Endodermal cell (in vitro differentiated cells): ENCODE measurements at places on chromosomes 4 and X. TPM values are rescaled to one million over a fixed set of nuclear protein-coding genes. Genes with fewer than 3 reads are reported as not detected.
A peak's percentile ranks its signal among the peaks of the same experiment; 100 is the strongest.

- H3K4me3 ChIP-seq: peak overlapping the region; percentile 87
- peak overlapping the region; percentile 63 for H3K27ac ChIP-seq
- no peaks in the 10 kb centered on the region for H3K36me3 ChIP-seq
- no peaks in the 10 kb centered on the region for H3K27me3 ChIP-seq
- H3K4me1 ChIP-seq: no peaks in the 10 kb centered on the region
- peak; percentile 90 for DNase-seq
Observed at GRCh38 chrX:40094041-40094899, 3.5 kb downstream of the BCOR start.

DNA sequence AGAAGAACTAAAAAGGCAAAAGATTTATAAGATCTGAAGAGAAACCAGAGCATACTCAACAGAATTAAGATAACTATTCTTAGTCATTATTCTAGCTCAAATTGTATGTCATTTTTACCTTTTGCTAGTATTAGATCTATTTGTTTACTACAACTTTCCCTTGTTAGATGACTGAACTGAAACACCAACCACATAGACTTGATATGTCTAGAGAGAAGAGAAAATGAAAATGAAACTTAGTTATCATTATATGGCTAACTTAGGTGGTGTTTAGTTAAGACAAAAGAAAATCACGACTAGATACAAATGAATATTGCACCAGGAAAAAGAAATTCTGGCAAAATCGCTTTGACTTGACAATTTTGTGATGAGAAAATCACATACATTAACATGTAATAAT lies 690.8 kb downstream of the PCDH18 start:
- DNase-seq: no peak
- no peak overlapping the region for H3K27ac ChIP-seq
- no peaks in the 10 kb centered on the region for H3K27me3 ChIP-seq
- H3K4me3 ChIP-seq: no peak overlapping the region
- H3K4me1 ChIP-seq: no peaks in the 10 kb centered on the region
- no peaks in the 10 kb centered on the region for H3K36me3 ChIP-seq

ZCCHC18 gene
- 1.7 to 2.3 TPM (median 1.9 TPM) in 3 replicates for total RNA-seq

GRCh38 chr4:3365326-3365725 lies 72.5 kb downstream of the RGS12 start:
- H3K27ac ChIP-seq: no peak overlapping the region
- peaks cover 9% of the 10 kb centered on the region for H3K4me1 ChIP-seq
- no peaks in the 10 kb centered on the region for H3K27me3 ChIP-seq
- DNase-seq: no peak
- no peaks in the 10 kb centered on the region for H3K36me3 ChIP-seq
- H3K4me3 ChIP-seq: no peak overlapping the region

GRCh38 chr4:184104419-184105101 lies 113.1 kb downstream of the ENPP6 start:
- no peaks in the 10 kb centered on the region for H3K27me3 ChIP-seq
- H3K4me1 ChIP-seq: no peaks in the 10 kb centered on the region
- no peak for DNase-seq
- no peak overlapping the region for H3K27ac ChIP-seq

ADH1B gene
- total RNA-seq: not detected in 2 replicates

F8A2 gene
- not detected in 2 replicates for total RNA-seq

FAM193A gene
- total RNA-seq: 35.2 and 39.0 TPM in 2 replicates

RGS12 gene
- 26.3 to 48.6 TPM (median 47.8 TPM) in 3 replicates for total RNA-seq

ARMCX2 gene
- 97.1 to 144 TPM (median 136 TPM) in 3 replicates for total RNA-seq

DNA sequence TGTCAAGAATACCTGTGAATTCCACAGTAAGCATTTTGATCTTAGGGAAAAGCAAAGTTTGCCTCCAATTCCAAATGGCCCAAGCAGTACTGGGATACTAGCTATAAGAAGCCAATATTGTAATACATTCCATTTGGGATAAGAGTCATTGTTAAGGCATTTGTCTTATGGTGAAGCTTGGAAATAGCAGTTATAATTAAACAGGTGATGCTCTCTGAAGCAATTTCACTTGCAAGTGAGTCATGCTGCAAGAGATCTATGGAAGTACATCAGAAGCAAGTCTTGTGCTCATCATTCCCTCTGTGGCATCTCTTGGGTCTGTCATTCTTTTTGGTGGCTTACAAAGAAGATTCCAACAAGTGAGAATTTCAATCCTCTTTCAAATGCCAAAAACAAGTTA lies 386.4 kb upstream of the RPS6KA3 start:
- no peaks in the 10 kb centered on the region for H3K36me3 ChIP-seq
- H3K4me3 ChIP-seq: no peak overlapping the region
- H3K27me3 ChIP-seq: no peaks in the 10 kb centered on the region

UBE2D3 gene
- 310 and 315 TPM in 2 replicates for total RNA-seq

CXCR3 gene
- total RNA-seq: not detected in 3 replicates
